Dorsolateral prefrontal cortex (tissue), 122 donors: ENCODE measurements at places on chromosomes 16 and 17.

- DNase-seq, result no peak
Measured at GRCh38 chr16:75326333-75326732, 74.9 kb upstream of the BCAR1 start.

- peak; percentile 60 for DNase-seq
Measured at GRCh38 chr16:53022374-53022773, 30.3 kb downstream of the CHD9NB start.

DNA sequence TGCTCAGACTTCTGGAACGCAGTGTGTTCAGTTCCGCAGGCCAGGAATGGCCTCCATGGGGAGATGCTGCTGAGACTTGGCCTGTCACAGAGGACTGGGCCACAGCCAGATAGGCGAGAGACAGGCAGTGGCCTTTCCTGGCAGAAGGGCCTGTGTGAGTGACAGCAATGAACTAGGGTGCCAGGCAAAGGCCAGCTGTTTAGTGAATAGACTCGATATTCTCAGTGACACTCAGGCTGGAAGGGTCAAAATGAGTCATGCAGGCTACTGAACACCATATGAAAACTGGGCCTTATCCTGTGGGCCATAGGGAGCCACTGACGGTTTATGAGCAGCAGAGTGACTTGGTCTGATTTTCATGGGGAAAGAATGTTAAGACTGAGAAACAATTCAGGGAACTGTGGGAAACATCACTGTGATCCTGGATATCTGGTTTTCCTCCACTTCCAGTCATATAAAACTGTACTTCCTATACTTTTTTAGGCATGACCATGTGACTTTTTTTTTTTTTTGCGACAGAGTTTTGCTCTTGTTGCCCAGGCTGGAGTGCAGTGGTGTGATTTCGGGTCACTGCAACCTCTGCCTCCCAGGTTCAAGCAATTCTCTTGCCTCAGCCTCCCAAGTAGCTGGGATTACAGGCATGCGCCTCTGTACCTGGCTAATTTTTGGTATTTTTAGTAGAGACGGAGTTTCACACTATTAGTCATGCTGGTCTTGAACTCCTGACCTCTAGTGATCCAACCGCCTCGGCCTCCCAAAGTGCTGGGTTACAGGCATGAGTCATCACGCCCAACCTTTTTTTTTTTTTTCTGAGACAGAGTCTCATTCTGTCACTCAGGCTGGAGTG, 5.2 kb upstream of the NUBP1 start:
- DNase-seq, result peak; percentile 88

GRCh38 chr17:71505200-71505599, 615.6 kb upstream of the SOX9 start:
- no peak for DNase-seq

- no peak for DNase-seq
Measured at GRCh38 chr17:36812762-36813161, 124.5 kb upstream of the LHX1 start.

DNA sequence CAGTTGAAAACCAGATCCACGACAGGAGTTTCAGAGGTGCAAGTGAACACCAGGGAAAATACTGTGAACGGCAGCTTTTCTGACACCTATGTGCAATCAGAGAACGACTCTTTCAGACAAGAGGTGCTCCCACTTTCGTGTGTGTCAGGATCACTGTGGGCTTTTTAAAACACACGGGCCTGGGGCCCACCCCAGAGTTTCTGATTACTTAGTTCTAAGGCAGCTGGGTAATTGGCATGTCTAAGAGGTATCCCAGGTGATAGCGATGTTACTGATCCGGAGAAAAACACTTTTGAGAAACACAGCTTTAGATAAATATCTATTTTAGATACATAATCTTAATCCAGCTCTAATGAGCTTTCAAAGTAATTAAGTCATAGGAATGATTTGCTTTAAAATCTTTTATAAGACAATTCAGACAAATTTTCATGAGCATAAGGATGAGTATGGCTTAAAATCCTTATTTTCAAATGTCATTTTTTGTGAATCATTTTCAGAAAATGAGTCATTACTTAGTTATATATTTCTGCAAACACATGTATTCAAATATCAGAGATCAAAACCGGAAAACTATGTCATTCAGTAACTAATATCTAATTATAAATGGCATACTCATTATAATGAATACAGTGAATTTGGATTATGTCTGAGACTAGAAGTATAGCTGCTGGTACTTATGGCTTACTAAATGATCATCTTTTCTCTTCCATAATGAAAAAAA, 217.9 kb upstream of the PSMD7 start:
- DNase-seq, result no peak

- no peak for DNase-seq
Measured at GRCh38 chr17:9767432-9767991, 23.9 kb downstream of the DHRS7C start.

DNA sequence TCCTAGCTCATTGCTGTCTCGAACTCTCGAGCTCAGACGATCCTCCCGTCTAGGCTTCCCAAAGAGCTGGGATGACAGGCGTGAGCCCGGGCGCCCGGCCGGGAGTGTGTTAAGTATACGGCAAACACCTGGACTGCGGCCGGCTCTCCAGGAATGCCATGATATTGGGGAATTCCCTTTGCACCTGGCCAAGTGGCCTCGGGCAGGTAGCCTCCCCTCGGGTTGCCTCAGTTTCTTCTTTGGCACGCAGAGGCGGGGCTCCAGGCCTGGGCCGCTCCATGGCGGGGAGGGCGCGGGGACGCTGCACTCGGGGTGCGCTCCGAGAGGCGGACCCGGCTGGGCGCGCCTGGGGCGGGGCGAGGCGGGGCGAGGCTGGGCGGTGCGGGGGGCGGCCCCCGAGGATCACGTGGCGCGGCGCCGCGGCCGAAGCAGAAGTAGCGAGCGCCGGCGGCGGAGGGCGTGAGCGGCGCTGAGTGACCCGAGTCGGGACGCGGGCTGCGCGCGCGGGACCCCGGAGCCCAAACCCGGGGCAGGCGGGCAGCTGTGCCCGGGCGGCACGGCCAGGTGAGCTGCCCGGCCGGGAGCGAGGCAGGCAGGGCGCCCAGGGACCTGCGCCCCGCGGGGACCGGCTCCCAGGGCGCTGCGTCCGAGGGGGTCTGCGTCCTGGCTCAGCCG, at the start of gene PLCG2:
TSS of gene PLCG2 (plus strand) at position 431 of the 675 bp plus-strand sequence. CDS start 6,699 bp downstream, outside the sequence.
- DNase-seq, result no peak

- DNase-seq, result no peak
Measured at GRCh38 chr16:48499923-48500381, 110.0 kb downstream of the N4BP1 start.

DNA sequence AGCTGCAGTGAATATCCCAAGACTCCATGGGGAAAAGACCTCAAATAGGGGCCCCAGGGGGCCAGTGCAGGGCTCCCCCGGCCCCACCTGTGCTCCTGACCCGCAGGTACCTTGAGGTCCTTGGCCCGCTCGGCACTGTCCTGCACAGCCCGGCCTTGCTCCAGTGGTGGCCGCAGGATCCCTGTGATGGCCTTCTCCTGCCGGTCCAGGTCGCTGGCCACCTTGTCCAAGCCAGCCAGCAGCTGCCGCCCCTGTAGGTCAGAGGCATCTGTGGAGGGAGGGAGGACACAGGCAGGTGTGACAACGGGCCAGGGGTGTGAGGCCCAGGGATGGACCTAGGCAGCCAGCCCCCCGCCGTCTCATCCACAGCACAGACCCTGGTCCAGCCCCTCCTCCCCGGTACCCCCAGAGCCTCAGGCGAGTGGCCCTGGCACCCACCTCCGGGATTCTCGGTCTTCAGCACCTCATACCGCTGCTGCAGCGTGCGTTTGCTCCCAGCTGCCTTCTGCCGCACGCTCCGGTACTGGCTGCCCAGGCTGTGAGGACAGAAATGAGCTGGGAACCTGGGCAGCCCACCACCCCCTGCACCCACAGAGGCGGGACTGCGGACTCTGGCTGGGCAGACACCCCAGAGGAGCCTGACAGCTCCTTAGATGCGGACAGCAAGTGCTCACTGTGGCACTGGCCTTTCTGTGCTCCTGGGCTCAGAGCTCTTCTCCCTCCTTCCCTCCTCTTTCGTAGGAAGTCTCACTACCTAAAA, 43.7 kb downstream of the PPL start:
- no peak for DNase-seq

DNA sequence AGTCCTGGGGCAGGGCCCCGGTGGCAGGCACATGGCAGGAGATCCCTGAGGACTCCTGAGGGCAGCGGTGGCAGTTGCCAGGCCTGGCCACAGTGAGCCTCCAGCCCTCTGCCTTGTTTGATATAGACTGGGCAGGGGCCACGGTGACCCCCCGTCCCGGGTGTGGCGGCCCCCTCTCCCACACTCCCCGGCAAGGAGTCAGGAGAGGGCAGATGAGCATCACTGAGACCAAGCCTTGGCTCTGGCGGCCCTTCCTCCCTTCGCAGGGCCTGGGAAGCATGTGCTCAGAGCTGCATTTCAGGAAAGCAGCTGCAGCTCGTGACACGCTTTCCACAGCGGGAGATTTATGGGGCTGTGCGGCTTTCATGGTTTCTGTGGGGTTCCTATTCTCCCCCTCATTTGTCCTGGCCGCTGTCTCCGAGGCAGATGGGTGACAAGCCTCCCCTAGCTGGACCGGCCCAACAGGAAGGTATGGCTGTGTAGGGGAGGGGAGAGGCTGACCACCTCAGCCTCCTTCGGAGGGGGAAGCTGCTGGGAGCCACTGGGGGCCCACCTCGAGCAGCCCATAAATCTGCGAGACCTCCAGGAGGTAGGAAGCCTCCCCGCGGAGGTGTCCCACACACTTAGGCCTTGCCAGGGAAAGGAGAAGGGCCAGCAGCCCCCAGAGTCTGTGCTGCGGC, 211.4 kb downstream of the NTN1 start:
- DNase-seq, result no peak

DNA sequence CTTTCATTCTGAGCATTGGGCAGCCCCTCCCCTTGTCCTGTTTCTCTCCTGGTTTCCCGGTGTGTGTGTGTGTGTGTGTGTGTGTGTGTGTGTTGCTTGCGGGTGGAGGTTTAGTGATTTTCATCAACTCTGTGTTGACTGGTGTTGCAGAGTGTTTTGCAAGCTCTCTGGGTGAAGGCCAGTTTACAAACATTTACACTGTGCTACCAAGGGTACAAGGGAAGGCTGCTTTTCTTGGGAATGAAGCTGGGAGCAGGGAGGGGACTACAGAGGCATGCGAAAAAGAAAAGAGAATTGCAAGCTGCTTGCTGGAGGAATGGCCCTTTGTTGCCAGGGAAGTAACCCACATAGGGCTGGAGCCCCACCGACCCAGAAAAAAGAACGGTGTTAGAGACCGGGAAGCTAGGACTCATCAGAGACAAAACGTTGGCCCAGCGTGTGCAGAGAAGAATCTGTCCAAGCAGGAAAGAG, 29.6 kb downstream of the HS3ST3B1 start:
- DNase-seq, result no peak

DNA sequence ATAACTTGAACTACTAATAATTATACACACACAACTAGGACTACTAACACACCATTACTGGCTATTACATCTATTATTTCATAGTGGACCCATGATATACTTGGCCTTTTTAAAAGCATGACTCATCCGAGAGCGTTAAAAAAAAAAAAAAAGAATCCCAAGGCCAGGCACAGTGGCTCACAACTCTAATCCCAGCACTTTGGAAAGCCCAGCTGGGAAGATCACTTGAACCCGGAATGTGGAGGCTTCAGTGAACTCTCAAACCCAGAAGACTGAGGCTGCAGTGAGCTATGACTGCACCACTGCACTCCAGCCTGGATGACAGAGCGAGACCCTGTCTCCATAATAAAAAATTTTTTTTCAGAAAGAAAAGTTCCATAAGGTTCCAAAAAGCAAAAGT, 3.1 kb downstream of the GLG1 start:
- no peak for DNase-seq

GRCh38 chr16:13940397-13940933, 20.5 kb downstream of the ERCC4 start:
- DNase-seq, result no peak

GRCh38 chr16:52613508-52613907, 66.6 kb upstream of the TOX3 start:
- DNase-seq, result no peak

DNA sequence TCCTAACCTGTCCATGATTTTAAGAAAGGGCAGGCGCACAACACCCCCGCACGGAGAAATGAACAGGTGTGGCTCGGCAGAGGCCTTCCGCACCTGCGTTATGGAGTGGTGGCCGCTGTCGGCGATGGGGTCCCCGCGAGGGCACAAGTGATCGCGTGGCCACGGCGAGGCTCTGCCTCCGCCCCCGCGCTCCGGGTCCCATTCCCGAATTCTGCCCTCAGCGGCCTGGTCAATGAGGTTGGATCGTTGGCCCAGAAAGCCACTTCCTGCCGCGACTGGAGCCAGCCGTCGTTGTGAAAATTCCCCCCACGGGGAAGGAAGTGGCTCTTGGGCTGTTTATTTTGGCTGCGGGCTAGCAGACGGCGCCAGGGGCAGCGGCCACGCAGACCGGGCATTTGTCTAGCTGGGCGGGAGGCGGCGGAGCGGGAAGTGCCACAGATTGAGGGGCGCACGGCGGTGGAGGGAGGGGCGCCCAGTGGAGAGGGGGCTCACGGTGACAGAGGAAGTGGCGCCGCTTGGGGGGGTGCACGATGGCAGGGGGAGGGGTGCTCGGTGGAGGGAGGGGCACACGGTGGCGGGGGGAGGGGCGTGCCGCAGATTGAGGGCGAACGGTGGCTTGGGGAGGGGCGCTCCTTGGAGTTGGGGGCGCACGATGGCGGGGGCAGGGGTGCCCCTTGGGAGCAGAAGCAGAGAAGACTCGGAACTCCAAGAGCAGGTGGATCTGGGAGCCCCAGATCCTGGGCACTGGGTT, 25.0 kb downstream of the MRC2 start:
- no peak for DNase-seq

DNA sequence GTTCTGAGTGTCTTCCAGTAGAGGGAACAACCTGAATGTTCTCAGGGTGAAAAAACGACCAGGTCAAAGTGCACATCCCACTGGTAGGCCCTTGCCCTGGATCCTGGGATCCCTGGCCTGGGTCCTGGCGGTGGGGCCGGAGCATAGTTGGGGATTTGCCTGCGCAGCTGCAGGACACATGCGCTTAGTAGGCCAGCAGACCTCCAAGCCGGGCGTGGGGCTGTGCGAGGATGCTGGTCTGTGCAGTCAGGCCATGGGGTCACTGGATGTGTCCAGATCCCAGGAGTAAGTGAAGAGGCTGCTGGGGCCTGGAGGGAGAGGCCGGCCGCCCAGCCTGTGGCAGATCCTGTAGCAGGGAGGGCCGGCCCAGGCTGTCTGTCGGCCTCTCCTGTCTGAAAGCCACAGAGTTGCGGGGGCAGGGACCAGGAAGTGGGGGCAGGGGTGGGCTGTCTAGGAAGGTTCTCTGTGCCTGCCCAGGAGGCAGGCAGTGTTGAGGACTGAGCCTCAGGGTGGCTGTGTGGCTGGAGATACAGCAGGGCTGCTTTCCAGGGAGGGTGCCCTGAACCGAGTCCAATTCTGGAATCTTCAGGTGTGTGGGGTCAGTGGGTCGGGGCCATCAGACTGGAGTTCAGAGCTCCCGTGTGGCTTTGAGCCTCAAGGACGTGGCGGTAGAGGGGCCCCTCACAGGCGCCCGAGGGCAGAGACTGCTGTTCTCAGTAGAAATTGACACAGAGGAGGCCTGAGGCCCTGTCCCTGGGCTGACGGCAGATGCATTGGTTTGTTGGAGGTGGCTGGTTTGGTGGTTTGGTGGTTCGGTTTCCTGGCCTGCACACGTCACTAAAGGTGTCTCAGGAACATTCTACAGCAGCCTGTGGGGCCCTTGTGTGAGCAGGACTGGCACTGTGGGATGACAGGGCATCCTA, 17.2 kb upstream of the NUDT16L1 start:
- DNase-seq, result no peak

- no peak for DNase-seq
Measured at GRCh38 chr17:57876866-57877237, 27.0 kb upstream of the MRPS23 start.
